ENCODE measurements at places on chromosomes 5 and 9. TPM values are rescaled to one million over a fixed set of nuclear protein-coding genes. Genes with fewer than 3 reads are reported as not detected.

Gene ADAMTS6
- 7.0 TPM for total RNA-seq

Gene ANKRD18A
- total RNA-seq: 2.8 TPM

Gene WNT8A
- not detected for total RNA-seq

Gene NUP188
- 49.8 TPM for total RNA-seq

Data from skin of body (tissue), 3 donors.